Skeletal muscle cell (primary cell): ENCODE measurements at places on chromosomes 16 and 17.
A peak's percentile ranks its signal among the peaks of the same experiment; 100 is the strongest.

DNA sequence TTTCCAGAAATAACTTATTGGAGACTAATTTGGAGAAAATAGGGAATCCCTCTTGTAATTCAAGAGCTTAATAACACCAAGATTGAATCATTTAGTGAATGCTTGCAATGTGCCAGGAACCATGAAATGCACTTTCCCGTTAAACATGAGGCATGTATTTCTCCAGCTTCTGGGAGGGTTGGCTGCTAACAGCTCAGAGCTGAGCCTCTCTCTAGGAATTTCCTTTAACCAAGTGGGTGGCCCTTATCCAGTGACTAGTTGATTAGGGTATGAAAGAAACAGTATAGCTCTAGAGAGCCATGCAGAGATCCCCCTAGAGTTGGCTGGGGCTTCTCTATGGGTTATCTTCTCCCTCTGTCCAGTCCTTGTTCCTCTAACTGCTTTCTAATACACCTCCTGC lies 356.4 kb upstream of the GOT2 start:
- DNase-seq, result no peak

GRCh38 chr16:70695331-70696070 lies 9.6 kb upstream of the MTSS2 start:
- no peak for DNase-seq

DNA sequence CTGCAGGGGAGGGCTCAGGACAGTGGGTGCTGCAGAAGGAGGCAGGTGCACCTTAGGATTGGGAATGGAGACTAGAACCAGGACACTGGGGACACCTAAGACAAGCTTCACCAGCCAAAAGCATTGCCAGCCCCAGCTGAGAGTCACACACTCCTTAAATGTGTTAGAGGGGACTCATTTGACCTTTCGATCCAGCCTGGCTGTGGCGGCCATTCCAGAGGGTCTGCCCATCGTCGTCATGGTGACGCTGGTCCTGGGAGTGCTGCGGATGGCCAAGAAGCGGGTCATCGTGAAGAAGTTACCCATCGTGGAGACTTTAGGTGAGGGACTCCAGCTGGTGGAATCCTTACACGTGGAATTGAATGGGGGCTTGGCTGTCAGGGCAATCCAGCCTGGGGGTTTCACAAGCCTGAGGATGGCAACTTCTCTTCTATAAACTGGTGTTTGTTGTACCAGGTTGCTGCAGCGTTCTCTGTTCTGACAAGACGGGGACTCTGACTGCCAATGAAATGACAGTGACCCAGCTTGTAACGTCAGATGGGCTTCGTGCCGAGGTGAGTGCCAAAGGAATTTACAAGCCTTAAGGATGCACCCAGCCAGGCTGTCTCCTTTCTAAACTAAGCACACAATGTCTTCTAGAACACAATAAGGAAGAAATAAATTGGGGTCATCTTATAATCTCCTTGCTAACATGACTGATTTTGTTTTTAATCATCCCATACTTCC lies 65.3 kb downstream of the MEAK7 start:
- DNase-seq, result no peak

DNA sequence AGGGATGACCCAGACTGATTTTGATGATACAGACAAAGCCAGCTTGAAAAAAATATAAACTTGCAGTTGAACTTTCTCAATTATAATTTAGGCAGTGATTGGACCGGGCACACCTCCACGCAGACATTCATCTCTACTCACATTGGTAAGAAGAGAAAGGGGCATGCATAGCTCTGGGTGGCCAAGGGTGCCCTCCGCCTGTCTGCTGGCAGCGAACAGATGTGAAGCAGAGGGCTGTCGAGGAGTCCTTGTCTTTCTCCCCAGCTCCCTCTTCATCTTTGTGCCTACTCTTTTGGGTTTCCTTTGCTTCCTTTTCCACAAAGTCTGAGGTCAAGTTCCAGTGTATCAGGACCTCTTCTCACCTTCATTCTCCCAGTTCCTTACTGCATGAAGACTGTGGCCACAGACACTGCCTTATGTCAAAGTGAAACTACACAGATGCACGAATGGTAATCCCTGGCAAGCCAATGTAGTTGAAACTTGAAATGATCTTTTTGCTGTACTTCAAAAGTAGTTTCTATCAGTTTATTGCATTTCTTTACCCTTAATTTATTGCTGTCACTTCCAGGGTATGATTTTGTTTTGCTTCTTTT lies 343.7 kb upstream of the SOX9 start:
- DNase-seq, result no peak

DNA sequence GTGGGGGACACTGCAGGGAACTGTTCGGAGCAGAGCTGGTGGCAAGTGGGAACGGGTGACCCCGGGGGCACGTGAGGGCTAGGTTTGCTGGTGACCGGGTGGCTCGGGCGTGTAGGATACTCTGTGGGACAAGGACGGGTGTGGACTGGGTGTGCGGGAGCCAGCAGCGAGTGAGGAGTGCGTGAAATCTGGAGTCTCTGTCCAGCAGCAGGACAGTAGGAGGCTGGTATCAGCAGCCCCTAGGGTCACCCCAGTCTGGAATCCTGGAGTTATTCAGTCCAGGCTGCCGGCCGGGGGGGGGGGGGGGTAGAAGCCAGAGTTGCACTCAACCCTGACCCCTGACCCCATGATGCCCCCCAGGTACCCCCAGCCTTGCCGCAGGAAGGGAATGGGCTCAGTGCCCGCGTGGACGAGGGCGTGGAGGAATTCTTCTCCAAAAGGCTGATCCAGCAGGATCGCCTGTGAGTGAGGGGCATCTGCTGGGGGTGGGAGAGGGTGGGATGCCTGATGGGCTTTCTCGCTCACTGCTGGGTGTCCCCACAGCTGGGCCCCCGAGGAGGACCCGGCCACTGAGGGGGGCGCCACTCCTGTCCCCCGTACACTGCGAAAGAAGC lies 6.2 kb downstream of the ACD start:
- no peak for DNase-seq

- no peak for DNase-seq
These were observed 68.8 kb upstream of the CREBBP start for GRCh38 chr16:3949287-3949686.

GRCh38 chr17:78852709-78853121 lies 12.1 kb upstream of the USP36 start:
- no peak for DNase-seq

- no peak for DNase-seq
These were observed 246.9 kb upstream of the KCNJ16 start for GRCh38 chr17:69828087-69828486.

DNA sequence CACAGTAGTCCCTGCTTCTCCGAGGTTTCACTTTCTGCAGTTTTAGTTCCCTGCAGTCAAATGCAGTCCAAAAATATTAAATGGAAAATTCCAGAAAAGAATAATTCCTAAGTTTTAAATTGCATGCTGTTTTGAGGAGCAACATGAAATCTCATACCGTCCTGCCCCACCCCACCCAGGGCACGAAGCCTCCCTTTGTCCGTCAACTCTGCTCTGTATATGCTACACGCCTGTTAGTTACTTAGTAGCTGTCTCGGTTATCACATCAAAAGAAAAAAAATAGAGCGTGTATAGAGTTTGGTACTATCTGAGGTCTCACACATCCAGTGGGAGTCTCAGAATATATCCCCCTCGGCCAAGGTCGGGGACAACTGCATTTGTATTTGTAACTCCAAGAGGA lies 129.4 kb upstream of the NOL11 start:
- DNase-seq, result no peak

DNA sequence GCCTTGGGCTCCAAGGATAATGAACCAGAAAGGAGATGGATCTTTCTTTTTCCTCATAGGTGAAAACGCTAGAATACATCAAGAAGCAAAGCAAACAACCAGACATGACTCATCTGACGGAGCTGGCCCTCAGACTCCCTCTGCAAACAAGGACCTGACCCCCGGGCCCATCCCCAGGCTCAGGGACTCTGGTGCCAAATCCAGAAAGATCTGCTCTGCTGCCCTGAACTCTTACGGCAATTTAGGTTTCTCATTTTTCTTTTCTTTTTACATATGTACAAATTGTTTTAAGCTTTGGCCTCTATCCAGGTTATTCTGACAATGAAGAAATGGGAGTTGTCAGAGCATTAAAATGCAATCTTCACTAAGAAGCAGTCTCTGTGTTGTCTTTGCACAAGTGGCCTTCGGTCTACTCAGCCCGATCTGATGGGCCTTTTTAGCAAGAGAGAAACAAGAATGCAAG lies 17.7 kb downstream of the KNOP1 start:
- no peak for DNase-seq

- no peak for DNase-seq
These were observed 397 bp downstream of the CDC42EP4 start for GRCh38 chr17:73311428-73311780.

DNA sequence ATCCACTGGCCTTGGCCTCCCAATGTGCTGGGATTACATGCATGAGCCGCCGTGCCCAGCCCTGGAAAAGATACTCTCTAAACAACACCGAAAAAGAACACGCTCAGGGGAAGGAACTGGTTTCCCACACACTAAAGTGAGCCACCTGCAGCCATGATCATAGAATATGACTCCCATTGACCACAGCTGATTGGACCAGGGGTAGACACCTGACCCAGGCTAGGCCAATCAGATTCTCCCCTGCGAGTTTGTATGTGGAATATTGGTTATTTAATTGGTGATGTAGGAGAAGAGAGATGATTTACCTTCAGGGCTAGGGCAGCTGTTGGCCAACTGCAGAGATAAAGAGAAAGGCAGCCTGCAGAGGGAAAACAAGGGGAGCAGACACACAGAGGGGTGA lies 9.0 kb upstream of the GGA2 start:
- no peak for DNase-seq

- DNase-seq, result no peak
These were observed 26.1 kb downstream of the SLC5A10 start for GRCh38 chr17:18978050-18978449.

- DNase-seq, result peak; percentile 24
These were observed at the start of gene LDAF1 for GRCh38 chr16:21158208-21159110. LDAF1 (plus strand) TSS chr16:21158674; CDS start chr16:21161183, 2,509 bp downstream.

DNA sequence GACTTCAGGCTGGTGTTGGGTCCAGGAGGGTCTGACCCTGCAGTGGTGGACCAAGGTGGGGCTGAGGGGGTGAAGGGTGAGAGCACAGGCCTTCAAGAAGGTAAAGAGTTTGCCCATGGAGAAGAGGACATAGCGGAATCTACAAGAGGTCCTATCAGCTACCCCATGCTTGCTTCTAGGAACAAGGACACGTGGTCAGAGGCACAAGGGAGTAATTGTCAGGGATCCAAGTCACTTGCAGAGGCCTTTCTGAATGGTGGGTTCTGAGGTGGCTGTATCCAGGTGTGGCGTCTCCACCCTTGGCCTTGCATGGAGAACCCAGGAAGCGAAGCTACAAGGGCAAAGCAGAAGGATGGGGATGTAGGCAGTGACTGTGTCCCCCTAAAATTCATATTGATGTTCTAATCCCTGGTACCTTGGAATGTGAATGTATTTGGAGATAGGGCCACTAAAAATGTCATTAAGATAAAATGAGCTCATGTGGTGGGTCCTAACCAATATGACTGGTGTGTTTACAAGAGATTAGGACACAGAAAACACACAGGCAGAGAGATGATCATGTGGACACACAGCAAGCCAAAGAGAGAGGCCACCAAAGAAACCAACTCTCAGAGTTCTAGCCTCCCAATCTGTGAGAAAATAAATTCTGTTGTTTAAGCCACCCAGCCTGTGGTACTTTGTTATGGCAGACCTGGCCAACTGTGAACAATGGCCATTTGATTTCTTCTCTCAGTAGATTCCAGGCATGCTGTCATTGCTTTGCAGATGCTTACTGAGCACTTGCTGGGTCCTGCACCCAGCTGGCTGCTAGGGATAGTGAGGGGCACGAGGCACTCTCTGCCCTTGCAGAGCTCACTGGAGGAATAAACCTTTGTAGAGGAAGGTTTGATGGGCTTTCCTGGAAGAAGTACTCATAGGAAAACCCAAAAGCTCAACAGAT lies 75.8 kb downstream of the UTP18 start:
- DNase-seq, result no peak

- no peak for DNase-seq
These were observed 100.8 kb downstream of the ABCC12 start for GRCh38 chr16:48054881-48055601.

DNA sequence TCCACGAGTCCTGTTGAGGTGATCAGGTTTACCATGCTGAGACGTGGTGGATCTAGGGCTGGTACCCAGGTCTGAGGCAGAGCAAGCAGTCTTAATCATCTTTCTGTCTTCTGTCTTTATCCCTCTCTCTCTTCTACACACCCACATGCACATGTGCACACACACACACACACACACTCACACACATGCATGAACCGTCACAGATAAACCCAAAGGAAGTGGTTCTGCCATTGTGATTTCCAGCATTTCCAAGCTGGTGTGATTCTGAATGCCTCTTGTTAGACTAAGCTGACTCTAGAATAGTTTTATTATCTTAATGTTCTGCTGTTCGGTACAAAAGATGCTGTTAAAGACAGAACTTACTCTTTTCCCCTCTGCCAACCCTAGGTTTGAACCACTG lies 411.8 kb upstream of the SALL1 start:
- DNase-seq, result no peak

DNA sequence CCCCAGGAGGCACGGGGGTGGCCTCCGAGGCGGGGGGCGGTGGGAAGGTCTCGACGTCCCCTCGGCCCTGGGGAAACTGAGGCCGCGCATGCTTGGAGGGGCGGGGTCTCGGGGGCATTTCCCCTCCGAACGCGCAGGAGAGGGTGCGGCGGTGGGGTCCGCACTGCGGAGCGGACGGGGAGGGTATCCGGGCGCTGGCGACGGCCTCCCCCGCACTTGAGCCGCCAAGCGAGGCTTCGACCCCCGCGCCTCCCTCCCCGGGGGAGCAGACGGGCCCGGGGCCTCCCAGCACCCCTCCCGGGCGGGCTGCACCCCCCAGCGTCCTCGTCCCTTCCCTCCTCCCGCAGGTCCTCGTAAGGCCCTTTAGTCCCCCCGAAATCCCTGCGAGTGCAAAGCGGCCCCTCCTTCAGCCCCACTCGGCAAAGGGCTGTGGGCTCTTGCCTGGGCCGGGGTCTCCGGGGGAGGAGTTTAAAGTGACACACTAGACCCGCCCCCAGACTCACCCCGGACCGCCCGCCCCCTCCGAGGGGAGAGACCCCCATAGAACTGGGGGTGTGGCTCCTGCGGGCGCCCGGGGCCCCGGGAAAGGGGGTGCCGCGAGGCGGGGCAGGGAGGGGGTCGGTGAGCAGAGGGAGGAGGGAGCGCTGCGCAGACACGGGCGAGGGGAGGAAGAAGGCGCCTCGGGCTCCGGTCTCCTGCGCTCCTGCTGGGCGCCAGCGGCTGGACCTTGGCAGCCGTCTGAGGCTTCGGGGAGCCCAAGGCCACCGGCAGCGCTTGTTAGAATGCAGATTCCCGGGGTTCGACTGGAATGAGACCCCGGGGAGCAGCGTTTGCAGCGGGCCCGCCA lies 632 bp downstream of the BAIAP3 start:
- no peak for DNase-seq

DNA sequence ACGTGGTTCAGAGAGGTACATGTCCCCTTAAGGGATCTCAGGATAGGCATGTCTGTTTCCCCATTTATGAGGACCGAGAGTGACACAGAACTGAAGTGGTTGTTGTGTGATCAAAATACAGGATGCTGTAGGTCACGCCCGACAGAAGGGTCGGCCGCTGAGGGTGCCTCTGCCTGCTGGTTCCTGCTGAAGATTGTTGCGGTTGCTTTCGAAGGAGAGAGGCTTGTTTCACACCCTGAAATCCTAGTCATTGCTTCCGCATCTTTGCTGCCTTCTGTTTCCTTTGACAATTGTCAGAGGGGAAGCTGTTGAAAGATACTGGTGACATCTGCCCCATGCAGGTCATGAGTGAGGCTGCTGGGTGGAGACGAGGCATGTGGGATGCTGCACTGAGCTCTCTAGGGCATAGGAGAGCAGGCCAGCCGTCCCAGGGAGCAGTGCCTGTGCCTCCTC lies 3.8 kb upstream of the NAT9 start:
- DNase-seq, result no peak
